Caudate nucleus (tissue), 63 donors: ENCODE measurements at places on chromosomes 12 and 14.
A peak's percentile ranks its signal among the peaks of the same experiment; 100 is the strongest.

DNA sequence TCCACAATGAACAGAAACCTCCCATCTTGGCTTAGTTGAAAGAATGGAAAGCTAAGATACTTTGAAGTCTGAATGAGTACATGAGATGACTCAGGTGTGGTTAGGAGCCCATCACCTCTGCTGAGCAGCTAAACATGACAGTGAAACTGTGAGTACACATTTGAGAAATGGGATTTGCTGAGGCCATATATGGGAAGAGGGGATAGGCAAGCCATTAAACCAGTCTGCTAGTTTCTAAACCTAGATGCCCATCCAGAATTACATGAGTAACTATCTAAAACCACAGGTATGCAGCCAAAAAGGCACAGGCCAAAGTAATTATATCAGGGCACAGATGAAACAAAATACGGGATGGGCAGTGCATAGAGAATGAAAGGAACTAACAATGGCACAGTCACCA, 41.2 kb downstream of the NKX2-1 start:
- DNase-seq, result no peak

DNA sequence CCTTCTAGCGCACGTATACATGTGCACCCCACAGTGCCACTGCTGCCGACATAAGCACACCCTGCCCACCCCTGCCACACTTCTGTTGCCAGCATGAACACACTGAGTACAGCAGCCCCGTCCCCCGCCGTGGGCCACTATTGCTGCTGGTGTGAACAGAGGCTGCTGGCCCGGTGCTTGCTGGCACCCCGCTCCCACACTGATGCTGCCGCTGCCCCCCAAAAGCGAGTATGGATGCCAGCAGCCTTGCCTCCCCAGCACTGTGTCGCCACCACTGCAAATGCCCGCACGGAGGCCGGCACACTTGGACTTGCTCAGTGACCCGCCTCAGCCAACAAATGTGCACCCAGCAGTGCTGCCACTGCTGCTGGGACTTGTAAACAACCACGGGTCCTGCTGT, 872.4 kb upstream of the ATXN7L3B start:
- no peak for DNase-seq

GRCh38 chr12:47843226-47843980, 23.7 kb upstream of the HDAC7 start:
- no peak for DNase-seq

DNA sequence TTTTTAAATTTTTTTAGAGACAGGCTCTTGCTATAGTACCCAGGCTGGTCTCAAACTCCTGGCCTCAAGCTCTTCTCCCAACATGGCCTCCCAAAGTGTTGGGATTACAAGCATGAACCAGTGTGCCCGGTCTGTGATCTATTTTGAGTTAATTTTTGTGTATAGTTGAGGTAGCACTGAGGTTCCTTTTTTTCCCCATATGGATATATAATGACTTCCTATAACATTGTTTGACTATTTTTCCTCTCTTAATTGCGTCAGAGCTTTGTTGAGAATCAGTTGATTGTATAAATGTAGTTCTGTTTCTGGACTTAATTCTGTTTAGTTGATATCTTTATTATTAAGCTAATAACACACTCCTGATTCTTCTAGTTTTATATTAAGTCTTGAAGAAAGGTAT, 8.6 kb upstream of the M6PR start:
- no peak for DNase-seq

GRCh38 chr12:109775172-109775881, 57.9 kb downstream of the TRPV4 start:
- peak; percentile 78 for DNase-seq

- DNase-seq, result no peak
Observed at GRCh38 chr12:48827026-48827425, 8.7 kb downstream of the CACNB3 start.

DNA sequence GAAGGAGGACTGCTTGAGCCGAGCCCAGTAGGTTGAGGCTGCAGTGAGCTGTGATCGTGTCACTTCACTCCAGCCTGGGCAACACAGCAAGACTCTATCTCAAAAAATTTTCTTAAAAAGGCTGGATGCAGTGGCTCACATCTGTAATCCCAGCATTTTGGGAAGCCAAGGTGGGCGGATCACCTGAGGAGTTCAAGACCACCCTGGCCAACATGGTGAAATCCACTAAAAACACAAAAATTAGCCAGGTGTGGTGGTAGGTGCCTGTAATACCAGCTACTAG, 17.1 kb upstream of the MDM2 start:
- no peak for DNase-seq

DNA sequence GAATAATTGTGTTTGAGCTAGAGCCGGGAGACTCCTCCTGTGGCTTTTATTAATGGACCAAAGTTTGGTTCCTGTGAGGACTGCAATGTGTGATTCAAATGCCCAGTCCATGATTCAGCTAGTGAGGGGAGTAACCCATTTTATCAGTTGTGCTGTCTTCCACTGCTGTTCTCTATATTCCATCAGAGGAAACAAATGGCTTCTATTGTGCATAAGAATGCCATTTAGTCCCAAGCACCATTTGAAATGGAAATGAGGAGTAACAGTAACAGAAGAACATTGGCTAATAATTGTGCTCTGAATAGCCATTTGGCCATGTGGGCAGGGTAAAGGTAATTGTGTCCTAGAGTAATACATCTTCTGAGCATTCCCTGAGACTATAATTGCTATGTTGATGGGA, 642.7 kb downstream of the DIO2 start:
- DNase-seq, result no peak

GRCh38 chr14:22566845-22567244, 22.2 kb downstream of the DAD1 start:
- DNase-seq, result no peak

GRCh38 chr14:88985654-88986053, 161.2 kb downstream of the TTC8 start:
- DNase-seq, result no peak

DNA sequence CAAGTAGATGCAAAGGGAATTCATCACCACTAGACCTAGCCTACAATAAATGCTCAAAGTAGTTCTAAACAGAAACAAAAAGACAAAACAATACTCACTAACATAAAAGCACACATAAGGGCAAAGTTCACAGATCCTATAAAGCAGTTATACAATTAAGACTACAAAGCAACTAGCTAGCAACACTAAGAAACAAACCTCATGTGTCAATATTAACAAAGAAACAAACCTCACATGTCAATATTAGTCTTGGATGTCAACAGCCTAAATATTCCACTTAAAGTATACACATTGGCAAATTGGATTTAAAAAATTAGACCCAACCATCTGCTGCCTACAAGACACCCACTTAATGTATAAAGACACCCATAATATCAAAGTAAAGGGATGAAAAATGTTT, 152.7 kb downstream of the KCNK10 start:
- DNase-seq, result no peak
